ENCODE measurements at places on chromosomes 16 and 17.

DNA sequence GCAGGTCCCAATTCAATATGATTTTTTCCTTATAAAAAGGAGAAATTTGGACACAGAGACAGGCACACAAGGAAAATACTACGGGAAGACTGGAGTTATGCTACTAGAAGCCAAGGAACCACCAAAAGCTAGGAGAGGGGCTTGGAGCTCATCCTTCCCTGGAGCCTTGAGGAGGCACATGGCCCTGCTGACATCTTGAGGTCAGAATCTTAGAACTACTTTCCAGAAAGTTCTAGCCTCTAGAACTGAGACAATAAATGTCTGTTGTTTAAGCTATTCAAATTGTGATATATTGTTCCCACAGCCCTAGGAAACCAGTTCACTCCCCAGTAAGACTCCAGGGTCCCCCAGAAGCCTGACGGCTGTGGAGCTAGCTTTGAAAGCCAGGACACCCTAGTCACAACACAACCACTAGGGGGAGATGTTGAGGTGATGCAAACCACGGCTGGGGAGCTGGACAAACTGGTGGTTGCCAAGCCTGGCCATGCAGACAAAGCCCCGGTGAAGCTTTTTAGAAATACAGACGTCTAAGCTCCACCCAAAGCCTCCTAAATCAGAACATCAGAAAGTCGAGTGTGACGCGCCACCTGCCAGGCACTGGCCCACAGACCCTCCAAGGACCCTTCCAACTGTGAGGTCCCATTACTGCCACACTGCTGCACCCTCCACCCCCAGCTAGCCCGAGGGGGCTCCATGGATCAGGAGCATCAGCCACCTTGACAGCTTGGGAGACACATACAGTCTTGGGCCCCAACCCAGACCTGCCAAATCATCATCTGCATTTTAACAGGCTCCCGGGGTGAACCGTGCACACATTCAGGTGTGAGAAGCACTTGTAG is 106.4 kb downstream of the SLC39A11 start:
- peak; percentile 65 for DNase-seq

DNA sequence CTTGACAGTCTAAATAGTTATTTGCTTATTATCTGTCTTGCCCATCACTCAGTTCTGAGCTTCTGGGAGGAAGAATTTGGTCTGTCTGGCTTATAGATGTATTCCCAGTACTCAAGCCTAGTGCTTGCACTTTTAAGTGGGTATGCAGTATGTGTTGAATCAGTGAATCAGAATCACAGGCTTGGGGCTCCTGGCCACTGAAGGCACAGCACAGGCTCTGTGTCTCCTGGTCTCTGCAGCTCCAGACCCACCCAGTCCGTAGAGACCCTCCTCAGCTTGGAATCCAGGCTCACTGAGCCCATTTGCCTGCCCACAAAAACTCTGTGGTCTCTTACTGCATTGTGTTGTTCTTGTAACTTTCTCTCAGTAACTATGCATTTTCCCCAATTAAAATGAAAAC is 19.3 kb upstream of the CFAP20 start:
- DNase-seq, result no peak

GRCh38 chr17:32298721-32299579 is 33.3 kb downstream of the RHBDL3 start:
- DNase-seq, result no peak

GRCh38 chr16:60932600-60932999 is 1103.6 kb downstream of the CDH8 start:
- DNase-seq, result no peak

DNA sequence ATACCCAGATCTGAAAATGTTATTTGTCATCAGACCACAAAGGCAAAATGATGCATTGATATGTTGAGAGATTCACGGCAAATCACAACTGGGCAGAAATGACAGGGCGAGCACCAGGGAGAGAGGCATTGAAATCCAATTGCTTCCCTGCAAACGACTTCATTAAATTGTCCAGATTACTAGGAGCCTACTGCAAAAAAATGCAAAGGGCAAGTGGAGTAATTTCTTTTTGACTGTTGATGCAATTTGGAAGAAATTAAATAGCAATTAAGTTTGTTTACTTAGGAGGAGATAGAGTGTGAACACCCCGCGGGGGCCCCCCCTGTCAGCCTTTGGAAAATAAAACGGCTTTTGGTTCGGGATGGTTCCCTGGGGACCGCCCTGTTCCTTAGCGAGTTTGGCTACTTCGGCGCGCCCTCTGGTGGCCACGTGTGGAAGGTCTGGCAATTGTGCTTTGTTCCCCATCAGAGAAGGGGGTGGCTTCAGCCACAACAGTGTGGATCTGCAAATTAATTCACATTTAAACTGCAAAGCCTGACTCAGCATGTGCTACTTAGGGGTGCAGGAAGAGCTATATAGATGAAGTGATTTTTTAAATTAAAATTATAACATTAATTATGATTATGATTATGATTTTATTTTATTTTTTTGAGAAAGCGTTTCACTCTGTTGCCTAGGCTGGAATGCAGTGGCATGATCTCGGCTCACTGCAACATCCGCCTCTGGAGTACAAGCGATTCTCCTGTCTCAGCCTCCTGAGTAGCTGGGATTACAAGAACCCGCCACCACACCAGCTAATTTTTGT is 14.5 kb upstream of the TMC7 start:
- peak; percentile 64 for DNase-seq

- DNase-seq, result no peak
Measured at GRCh38 chr16:88783391-88784073, 1.5 kb downstream of the PIEZO1 start.

DNA sequence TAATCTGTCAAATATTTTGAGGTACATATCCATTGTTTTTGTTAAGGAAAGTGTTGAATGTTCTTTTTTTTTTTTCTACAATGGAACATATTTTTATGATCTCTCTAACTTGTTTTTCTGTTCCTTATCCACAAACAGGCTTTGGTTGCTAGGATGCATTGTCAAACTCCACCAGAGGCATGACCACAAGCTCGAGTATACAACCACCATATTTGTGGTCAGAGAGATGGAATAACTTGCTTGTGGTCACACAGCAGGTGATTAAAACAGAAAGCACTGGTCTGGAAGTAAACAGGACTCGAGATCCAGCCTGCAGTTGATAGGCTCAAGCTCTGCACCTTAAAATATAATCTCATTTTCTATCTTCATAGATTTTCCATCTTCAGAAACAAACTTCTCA is 105.8 kb upstream of the ADAMTS18 start:
- no peak for DNase-seq

- no peak for DNase-seq
Measured at GRCh38 chr17:63699638-63700527, at the start of gene LIMD2. Gene LIMD2, minus strand, starts transcription at chr17:63700125. Its CDS starts 827 bp downstream, at chr17:63699298.

DNA sequence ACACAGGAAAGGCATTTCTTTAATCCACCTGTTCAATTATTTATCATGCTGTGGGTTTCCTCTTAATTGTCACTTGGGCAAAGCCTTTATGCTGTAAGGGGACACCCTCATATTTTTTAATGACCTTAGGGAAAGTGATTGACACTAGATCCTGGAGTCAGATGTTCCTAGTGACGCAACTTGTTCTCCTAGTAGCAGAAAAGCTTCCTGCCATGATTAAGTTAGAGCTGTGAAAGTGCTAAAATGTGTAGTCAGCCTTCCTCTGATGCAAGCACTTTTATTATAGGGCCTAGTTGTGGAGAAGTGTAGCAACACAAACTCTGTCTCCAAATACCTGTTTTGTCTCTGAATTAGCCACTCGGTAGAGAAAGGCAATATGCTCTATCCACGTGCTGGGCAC is 12.3 kb downstream of the TMEM100 start:
- no peak for DNase-seq

GRCh38 chr17:37750768-37751475 is 6.1 kb upstream of the HNF1B start:
- DNase-seq, result no peak

DNA sequence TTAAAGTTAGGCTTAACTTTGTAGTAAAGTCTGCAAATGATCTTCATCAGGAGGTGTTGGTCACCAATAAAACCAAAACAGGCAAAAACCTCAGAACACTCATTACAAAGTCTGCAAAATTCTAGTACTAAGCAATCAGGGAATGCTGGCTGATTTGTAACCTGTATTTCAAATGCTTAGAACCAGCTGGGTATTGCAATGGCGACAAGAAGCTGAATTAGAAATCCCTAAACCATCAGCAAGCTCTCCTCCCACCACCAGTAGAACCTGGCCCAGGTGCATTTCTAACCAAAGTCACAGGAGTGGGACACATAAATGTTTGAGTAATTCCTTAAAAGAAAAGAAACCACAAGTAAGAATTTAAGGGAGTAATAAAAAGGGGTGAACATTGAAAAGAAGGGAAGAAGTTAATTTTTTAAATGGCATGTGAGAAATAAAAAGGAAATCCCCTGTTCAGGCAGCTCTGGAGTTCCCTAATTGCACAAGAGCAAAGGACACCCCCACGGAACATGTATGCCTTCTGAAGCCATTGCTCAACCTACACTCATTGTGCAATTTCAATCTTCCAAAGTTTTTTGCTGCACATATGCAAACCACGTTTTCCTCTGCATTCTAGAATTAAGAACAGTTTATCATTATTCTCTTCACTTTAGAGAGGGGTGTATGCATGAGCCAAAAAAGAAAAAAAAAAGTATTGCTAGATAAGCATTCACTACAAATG is 102.9 kb downstream of the HIC1 start:
- no peak for DNase-seq

GRCh38 chr16:76940251-76940650 is 250.7 kb upstream of the MON1B start:
- DNase-seq, result no peak

DNA sequence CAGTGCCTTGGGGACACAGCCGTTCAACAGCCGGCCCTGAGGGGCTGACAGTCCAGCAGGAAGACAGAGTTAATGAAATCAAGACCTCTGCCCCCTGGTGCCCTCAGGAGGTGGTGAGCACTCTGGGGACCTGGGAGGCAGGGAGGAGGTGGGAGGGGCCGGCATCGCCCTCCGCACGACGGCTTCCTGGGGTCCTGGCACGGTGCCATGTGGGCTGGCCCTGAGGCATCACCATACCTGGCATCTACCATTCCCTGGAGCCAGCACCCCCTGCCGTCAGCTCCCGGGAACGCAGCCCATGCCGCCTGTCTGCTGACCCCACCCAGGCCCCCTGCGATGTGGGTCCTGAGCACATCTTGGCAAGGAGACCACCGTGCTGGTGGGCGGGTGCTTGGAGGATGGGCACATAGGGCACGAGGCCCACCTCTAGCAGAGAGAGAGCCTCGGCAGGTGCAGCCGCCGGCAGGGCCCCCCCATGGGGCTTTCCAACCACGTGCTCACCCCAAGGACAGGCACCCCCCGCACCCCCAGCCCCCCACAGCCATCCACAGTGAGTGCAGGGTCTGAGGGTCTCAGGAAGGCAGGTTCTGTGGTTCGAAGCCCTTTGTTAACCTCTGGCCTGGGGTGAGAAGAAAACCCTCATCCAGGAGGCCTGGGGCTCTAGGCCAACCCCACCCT is 52.5 kb downstream of the ZFPM1 start:
- no peak for DNase-seq

GRCh38 chr17:81204578-81204977 is 18.2 kb downstream of the CEP131 start:
- DNase-seq, result no peak

DNA sequence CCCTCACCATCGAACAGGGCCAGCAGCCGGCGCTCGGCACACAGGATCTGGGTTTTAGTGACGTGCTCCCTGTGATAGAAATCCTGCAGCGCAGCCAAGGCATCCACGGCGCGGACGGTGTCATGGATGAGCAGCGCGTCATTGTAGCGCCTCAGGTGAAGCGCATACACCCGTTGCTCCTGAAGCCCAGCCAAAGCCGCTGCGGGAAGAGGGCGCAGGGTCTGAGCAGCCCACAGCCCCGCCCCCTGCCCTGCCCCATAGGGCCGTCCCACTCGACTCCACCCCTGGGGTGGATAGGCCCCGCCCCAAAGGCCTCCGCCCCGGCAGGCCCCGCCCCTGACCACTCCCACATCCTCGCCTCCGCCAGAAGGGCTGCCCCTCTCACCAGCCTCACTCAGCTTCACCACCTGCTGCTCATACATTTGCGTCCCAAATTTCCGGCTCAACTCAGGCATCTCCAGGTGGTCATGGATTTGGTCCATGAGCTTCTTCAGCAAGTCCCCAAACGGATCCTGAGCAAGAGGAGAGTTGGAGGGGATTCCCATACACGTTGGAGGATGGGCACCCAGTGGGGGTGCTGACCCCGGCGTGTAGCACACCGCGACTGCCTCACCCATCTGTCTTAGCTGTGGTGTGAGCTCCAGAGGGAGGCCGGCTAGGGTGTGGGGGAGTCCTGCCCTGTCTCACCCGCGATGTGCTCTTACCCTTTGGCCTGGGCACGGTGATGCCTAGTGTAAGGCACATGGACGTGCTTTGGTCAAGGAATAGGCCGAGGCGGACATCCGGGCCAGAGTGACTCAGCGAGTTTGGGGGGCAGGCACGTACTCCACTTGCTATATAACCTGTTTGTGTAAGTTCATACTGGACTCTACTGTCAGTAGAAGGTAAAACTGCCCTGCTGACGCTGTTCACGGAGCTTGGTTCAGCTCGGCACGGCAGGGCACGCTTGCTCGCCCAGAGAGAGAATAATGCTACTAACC is 4.6 kb downstream of the DHX58 start:
- peak; percentile 96 for DNase-seq

DNA sequence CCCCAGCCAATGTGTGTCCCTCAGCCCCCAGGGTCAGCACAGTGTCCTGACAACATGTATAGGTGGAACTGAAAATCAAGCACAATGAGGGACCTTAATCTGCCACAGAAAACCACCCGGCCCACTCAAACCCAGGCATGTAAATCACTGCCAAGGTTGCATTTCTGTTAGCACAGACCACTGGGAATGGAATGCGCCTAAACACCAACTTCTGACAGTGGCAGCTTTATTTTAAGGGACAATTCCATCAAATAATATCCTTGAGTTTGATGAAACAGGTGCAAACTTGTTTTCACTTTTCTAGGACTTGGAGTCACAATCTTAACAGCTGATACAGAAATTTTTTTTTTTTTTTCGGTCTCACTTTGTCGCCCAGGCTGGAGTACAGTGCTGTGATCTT is 37.3 kb upstream of the MRPS23 start:
- no peak for DNase-seq

DNA sequence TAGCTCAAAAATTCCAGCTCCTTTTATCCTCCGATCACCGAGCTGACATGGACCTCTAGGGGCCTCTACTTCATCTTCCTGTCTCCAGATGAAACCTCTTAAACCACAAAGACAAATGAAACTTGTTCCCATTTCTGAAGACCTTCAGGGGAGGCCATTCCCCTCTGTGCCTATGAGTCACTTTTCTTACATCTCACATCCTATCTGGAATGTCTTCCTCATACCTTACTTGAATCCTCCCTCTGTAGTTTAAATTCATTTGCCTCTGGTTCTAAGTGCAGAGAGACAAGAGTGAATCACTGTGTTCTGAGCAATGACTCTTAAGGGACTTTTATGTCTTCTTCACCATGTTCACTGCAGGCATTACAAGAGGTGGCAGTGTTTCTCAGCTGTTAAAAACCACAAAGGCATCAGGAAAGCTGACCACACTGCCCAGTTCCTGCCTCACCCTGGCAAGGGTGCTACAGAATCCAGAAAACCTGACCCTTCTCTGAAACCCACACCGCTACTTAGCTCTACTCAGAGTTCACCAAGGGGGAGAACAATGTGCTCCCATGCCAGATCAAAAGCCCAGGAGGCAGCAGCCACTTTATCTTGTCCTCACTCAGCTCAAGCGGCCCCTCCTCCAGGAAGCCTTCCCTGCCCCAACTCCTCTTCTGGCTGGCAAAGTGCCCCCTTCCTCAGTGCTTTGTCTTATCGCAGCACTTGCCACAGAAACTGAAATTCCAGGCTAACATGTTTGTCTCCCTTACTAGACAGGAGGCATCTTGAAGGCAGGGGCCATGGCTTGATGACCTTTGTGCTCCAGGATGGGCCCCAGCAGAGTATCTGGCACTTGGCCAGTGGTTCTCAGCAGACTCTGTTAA is 6.4 kb downstream of the CUEDC1 start:
- no peak for DNase-seq

Data from GM19239 (cell line).